Transverse colon (tissue), 4 donors: ENCODE measurements at places on chromosomes 2 and 18. TPM values are rescaled to one million over a fixed set of nuclear protein-coding genes. Genes with fewer than 3 reads are reported as not detected.

- no peak overlapping the region for H3K4me3 ChIP-seq
- no peak overlapping the region for H3K27ac ChIP-seq
- no peaks in the 10 kb centered on the region for H3K4me1 ChIP-seq
- H3K27me3 ChIP-seq: no peaks in the 10 kb centered on the region
Observed at GRCh38 chr2:59900728-59901452, 652.6 kb downstream of the BCL11A start.

GRCh38 chr2:178258916-178259315 lies 64.6 kb downstream of the OSBPL6 start:
- no peak overlapping the region for H3K4me3 ChIP-seq
- H3K4me1 ChIP-seq: no peaks in the 10 kb centered on the region
- no peaks in the 10 kb centered on the region for H3K36me3 ChIP-seq
- H3K27me3 ChIP-seq: no peaks in the 10 kb centered on the region

Gene NAT8
- 4.6 TPM for total RNA-seq

- H3K4me3 ChIP-seq: no peak overlapping the region
- H3K27me3 ChIP-seq: no peaks in the 10 kb centered on the region
- no peaks in the 10 kb centered on the region for H3K4me1 ChIP-seq
- H3K36me3 ChIP-seq: no peaks in the 10 kb centered on the region
- DNase-seq: no peak
Observed at GRCh38 chr2:156845806-156846558, 409.8 kb downstream of the GPD2 start.

Gene TPO
- 1.4 TPM for total RNA-seq

Gene GMCL1
- 5.0 TPM for total RNA-seq
